Neuronal stem cell (in vitro differentiated cells): ENCODE measurements at places on chromosomes 6 and 20.
A peak's percentile ranks its signal among the peaks of the same experiment; 100 is the strongest.

- no peak for DNase-seq
These were observed 54.8 kb downstream of the CAP2 start for GRCh38 chr6:17448165-17448564.

GRCh38 chr6:83824388-83824801 lies 28.8 kb upstream of the RIPPLY2 start:
- no peak for DNase-seq

GRCh38 chr6:89723046-89723445 lies 84.5 kb upstream of the LYRM2 start:
- DNase-seq, result no peak

DNA sequence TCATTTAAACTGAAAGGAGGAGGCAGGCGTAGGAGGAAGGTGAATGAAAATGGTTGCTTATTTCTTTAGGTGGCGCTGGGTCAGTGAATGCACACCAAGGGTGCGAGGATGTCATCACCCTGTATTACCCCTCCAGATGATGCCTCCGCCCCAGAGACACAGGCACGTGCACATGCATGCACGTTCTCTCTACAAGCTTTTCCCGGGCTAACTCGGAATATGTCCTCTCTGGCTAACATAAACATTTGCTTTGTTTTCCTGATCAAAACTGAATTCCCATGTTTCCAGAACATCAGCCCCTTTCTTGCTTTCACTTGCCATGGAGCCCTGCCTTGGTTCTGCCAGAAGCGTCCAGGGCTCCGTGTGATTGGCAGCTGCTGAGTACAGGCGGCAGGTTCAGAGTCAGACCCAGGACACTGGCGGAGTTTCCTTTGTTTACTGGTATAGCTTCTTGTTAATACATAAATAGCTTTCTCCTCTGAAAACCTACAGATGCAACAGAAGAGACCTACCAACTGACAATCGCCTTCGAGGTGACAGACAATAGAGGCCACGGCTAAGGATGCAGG lies 131.2 kb upstream of the RPS6KA2 start:
- DNase-seq, result no peak

- no peak for DNase-seq
These were observed at the start of gene HLA-DRB1 for GRCh38 chr6:32589596-32590449. Gene HLA-DRB1, minus strand, starts transcription at chr6:32589848. Its CDS starts 106 bp downstream, at chr6:32589742.

DNA sequence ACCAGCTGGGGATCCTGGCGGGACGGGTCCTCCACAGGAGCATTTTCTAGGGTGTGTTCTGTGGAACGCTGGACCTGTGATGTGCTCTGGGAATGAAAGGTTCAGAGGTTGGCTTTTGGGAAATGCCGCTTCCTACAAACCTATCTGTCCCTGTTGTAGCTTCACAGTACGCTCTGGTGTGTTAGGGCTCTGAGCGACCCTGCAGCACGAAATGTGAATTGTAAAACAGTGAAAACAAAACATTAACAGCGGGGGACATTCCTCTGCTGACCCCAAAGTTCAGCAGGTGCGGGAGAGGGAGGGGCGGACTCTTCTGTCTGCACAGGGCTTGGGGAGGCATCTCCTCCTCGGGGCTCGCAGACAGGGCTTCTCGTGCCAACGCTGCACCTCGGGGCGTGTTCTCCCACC lies 155.9 kb downstream of the NRN1 start:
- peak; percentile 89 for DNase-seq

- no peak for DNase-seq
These were observed 98.0 kb upstream of the SLC24A3 start for GRCh38 chr20:19114410-19114809.

DNA sequence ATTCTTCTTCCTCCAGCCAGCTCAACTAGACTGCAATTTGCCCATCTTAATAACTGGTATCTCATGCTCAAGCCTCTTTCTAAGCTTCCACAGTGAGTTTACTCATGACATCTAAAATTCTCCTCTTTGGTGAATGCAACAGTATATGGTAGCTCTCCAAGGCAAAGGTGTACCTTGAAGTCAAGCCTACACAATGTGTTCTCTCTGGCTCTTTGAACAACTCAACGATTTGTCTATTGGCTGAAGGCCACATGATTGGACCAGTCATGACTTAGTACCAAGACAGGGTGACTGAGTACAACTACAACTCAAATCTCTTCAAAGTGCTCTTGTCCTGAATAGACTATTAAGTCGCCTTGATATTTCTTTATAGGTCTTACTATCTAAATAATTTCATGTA lies 199.6 kb downstream of the PKHD1 start:
- DNase-seq, result no peak

DNA sequence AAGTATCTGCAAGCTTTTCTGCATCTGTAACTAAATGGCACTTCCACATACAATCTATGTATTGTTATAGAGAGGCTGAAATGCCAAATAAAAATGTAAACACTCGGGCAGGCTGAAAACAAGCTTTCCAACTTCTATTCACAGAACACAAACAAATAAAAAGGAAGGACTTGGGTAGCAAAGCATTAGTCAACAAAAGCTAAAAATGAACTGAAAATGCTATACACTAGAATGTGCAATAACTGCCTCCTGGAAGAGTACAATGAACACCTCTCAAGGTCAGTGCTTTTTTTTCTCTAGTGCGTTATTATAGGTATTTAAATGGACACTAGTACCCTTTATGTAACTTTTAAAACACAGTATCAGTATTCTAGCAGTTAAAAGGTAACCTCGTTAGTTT lies 31.4 kb downstream of the STK38 start:
- DNase-seq, result no peak

DNA sequence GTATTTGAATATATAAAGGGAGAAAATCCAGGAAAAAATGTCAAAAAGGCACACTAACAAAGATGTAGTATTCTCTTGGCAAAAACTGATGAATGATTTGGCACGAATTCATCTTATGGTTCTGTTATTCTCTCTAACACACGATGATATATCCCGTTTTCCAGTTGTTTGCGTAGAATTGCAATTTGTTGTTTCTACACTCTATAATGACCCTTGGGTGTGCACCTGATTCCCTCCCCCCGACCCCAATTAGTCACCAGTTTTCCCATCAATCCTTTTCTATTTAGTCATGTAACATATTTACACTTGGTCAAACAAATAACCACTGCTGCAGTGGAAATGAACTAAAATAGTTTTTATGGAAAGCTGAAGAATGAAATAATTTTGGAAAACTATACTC lies 1.5 kb upstream of the ARID1B start:
- no peak for DNase-seq

DNA sequence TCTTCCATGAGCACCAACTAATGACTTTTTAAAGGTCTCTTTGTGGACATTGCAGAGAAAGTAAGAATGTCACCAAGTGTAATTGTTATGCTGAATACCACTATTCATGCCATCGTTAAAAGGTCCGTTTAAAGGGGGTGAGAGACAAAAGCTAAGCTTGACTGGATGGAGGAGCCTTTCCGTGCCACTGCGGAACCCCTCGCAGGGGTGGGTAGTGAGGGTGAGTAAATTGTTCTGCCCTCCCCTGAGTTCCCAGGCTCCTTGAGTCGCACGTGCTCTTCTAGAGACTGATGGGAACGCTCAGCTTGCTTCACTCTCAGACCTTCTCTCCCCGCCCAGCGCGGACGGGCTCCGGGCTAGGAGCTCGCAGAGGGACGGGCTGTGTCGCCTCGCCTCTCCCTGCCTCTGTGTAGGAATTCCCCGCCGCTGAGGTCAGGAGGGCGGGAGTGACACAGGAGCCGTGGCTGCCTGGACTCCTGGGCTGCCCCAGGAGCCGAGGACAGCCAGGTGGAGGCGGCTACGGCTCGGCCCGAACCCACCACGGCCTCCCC lies 314.8 kb upstream of the QKI start:
- no peak for DNase-seq

- no peak for DNase-seq
These were observed 97.2 kb downstream of the MAP3K4 start for GRCh38 chr6:161088676-161089328.

DNA sequence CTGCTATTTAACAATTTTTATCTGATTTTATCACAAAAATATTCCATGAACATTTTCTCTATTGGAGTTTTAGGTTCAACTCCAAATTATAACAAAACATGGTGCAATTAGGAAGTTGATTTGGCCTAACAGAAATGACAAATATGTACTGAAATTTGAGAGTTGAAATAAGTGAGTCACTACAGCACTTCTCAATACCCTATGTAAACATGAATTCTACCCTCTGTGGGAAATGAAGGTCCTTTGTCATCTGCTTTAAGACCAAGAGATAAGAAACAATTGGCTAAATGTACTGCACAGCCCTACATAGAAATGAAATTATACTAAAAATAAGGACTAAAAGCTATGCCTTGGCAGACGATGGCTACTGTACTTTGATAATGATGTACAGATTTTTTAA lies 86.2 kb upstream of the BEND6 start:
- DNase-seq, result no peak

DNA sequence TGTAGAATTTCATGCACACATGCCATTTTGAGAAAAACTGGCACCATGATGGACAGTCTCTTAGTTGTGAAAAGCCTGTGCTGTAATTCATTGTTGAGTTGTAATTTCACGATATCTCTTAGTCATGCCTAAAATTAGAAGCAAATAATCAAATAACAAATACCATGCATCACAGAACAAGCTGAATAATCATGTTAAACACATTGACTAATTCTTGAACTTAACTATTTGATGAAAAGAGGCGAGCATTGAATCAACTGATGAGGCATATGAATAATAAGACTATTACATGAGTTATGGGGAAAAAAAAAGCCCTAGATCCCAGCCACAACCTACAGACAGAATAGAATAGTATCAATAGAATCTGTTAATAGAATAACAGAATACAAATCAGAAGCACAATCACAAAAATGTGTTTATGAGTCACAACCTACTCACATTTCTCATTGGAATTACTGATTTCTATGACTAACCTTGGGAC lies 14.2 kb upstream of the RNF217 start:
- DNase-seq, result no peak

DNA sequence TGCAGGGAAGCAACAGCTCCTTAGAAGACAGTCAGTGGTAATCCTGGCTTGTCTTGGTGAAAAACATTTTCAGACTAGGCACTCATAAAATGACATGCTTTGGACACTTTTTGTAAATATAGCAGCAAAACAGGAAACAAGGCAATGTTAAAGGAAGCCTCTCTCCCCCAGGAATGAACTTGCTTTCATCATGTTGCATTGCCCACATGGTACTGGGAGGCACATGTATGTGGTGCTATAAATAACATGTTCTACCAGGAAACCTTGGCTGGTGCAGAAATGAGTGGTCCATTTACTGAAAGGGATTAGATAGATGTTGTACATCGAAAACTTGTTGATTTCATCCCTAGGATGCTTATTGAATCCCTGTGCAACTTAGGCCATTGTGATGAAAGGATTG lies 121.4 kb upstream of the RREB1 start:
- no peak for DNase-seq

DNA sequence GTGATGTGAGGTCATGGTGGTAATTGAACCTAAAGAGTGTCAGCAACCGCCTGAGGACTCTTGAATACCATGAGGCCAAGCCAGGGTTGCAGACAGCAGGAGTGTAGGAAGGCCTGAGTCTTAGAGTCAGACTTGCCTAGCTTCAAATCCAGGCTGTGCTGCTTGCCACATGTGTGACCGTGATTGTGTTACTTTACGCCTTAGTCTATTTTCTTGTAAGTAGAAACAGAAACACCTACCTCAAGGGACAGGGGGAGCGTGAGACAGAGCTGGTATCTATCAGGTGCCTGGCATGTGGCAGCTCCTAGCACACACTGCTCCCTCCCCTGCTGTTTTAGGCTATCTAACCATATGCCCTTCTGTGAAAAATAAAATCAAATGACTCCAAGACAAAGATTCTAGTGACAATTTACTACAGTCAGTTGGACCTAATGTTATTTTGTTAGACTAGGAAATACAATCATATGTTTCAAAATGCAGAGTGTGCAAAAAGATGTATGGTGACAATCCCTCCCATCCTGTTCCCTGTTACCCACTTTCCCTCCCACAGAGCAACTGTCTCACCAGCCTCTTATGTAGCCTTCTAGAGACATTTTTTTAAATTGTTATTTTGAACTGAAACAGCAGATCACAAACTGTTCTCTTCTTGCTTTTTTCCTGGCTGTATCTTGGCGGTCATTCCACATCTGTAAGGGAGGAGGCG lies 21.7 kb downstream of the TAF8 start:
- no peak for DNase-seq

DNA sequence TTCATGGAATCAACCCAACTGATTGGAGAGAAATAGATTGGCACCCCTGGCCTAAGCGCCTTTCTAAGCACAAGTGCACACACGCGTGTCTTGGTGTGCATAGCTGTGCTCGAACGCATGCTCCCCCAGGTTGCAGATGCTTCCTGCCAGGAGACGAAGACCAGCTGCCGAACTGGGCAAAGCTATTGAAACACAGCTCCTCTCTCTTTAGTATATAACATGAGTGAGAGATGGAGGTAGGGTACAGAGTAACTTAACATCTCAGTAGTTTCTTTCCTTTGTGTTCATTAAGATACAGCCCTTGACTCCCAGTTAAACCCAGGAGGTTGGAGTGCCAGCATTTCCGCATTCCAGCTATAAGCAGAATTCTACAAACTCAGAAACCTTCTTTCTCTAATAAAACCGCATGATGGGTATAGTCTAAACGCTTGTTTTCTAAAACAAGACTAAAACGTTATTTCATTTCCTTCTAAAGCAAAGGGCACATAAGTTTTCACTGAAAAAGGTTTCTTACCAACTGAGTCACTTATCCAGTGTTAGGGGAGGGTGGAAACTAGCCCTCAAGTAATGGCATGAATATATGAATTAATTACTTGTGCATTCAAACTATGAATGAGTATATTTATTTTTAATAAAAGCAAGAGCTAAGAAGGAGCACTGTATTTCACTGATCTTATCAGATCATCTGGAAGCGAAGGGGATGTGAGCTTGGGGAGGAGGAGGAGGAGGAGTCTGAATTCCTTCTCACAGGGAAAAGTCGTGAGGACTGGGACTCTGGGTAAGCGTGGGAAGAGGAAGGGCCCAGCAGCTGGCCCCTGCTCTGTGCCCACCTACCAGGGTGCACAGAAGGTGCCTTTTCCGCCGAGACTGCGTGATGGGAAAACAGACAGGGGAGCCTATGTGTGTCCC lies 179.2 kb downstream of the TMEM242 start:
- no peak for DNase-seq

DNA sequence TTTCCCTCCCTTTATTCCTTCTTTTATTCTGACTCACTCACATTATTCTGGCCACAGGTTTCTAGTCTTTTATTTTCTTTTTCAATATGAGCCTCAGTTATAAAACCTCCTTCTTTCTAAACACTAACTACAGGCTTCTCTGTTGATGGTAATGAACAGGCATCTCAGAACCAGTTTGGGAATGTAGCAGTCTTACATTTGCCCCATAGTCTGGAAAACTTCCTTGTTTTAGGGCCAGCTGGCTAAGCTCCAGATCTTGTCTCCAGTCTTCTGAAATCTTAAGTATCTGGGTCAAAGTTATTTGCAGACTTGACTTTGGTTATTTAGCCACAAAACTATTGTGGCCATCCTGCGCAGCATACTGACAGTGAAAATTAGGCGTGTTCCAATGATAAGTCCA lies 97.0 kb upstream of the MAN1A1 start:
- DNase-seq, result no peak
